Activated CD8-positive, alpha-beta memory T cell treated with anti-CD3 and anti-CD28 coated beads for 1 hour (primary cell): ENCODE measurements at places on chromosomes 6 and 20.

- DNase-seq: no peak
Observed at GRCh38 chr6:35089216-35089934, 51.8 kb downstream of the TCP11 start.

DNA sequence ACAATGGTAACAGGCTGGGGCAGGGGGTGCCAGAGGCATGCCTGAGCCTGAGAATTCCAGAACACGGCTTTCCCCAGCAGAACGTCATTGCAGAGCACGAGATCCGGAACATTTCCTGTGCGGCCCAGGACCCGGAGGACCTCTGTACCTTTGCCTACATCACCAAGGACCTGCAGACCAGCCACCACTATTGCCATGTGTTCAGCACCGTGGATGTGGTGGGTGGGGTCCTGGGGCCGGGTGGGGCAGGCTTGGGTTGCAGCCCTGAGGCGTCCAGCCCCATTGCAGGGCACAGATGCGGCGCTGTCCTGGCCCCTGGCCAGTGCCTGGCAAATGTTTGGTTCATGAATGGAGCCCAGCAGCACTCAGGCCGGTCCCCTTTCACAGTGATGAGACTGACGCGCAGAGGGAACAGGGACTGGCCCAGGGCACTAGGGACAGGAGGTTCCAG, 57.1 kb downstream of the TCP11 start:
- no peak for DNase-seq

DNA sequence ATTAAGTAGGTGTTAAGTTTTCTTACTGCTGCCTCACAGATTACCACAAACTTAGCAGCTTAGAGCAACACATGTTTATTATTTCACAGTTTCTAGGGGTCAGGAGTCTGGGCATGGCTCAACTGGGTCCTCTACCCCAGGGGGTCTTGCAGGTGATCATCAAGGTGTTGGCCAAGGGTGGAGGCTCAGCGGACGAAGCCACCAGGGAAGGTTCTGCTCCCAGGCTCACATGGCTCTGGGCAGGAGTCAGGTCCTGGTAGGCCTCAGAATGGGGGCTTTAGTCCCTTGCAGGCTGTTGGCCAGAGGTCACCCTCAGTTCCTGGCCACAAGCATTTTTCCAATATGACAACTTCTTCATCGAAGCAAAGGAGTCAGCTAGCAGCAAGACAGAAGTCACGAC, 362.5 kb downstream of the PREX1 start:
- DNase-seq: no peak

DNA sequence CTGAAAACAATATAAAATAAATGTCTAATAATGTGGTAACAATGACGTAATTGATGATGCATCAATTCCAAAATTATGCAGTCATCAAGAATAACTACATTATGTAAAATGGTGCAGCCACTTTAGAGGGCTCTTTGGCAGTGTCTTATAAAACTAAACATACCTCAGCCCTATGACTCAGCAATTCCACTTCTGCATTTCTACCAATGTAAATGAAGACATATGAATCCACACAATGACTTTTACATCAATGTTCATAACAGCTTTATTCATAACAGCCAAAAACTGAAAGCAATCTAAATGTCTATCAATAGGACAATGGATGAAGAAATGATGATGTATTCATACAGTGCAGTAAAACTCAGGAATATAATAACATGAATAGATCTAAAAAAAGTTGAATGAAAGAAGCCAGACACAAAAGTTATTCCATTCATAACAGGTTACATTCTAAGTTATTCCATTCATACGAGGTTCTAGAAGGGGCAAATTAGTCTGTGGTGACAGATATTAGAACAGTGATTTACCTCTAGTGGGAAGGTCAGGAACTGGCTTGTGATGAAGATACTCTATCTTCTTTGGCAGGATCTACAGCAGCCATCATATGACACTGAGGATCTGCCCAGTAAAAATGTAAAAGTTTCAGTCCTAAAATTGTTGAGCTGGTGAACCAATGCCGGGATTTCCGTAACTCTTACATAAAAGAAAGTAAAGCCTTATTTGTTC, 396.1 kb downstream of the PLCB1 start:
- no peak for DNase-seq

DNA sequence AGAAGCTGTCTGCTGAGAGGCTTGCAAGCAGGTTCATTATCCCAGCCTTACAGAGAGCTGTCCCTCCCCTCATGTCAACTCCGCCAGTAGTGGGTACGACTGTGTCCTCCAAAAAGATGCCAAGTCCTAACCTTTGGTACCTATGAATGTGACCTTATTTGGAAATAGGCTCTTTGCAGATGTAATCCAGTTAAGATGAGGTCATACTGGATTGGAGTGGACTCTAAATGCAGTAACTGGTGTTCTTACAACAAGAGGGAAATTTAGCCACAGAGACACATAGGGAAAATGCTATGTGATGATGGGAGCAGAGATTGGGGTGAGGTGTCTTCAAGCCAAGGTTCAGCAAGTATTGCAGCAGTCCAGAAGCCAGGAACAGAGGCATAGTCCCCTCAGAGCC, 90.8 kb upstream of the FOXP4 start:
- DNase-seq: no peak

DNA sequence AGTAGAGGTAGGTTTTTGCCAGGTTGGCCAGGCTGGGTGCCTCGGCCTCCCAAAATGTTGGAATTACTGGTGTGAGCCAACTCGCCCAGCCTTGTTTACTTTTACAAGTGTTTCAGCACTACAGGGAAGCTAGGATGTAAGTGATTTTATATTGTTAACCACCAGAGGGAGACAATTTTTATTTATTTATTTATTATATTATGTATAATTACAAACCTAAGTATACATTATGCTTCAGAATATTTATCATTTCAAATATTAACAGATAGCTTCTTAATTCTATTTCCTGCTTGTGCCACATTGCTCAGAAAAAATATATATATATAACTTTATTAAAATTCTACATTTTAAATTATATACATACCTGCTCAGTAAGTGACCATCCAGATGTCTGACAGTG, 9.8 kb downstream of the MMUT start:
- no peak for DNase-seq

GRCh38 chr20:9966966-9967365, 67.8 kb upstream of the ANKEF1 start:
- DNase-seq: no peak

- DNase-seq: no peak
Observed at GRCh38 chr20:60295214-60295613, 337.0 kb downstream of the CDH26 start.

DNA sequence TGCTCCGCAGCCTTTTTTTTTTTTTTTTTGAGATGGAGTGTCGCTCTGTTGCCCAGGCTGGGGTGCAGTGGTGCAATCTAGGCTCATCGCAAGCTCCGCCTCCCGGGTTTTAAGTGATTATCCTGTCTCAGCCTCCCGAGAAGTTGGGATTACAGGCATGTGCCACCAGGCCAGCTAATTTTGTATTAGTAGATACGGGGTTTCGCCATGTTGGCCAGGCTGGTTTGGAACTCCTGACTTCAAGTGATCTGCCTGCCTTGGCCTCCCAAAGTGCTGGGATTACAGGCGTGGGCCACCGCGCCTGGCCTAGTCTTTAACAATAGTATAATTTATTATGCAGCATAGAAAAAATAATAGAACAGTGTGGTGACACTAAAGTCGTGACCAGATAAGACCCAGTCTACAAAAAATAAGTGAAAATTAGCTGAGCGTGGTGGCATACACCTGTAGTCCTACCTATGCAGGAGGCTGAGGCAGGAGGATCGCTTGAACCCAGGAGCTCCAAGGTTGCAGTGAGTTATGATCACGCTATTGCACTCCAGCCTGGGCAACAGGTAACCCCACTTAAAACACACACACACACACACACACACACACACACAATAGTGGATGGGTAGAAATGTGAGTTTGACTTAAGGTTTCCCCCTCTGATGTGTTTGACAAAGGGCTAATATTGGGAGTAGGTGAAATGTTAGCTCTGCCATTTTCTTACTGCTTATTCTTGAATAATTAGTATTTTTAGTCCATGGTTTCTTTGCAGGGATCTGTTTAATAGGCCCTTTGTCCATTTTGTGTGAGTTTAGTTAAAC, 6.5 kb downstream of the PIM1 start:
- no peak for DNase-seq

GRCh38 chr20:840858-841567, 7.5 kb downstream of the FAM110A start:
- no peak for DNase-seq

DNA sequence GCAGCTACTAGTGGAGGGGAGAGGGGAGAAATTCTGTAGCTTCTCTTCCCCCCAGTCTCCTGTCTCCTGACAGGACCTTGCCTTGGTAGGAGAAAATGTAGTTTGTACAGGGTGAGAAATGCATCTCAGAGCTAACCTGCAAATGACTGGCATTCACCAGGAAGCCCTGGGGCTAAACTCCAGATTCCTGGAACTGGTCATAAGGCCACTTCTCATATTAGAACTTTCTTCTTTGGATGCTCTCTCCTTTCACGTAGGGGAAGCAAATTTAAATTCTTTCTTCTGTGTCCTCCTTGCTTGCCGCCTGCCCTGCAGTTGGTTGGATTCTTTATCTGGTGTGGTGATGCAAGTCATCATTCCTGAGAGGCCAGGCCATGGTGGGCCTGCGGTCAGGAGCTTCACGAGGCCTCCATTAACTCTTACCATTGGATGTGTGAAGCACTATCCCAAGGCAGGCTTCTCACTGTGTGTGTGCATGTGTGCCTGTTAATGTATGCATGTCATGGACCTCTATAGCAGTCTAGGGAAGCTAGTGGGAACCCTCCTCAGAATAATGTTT, 182.0 kb downstream of the PHF3 start:
- DNase-seq: no peak

DNA sequence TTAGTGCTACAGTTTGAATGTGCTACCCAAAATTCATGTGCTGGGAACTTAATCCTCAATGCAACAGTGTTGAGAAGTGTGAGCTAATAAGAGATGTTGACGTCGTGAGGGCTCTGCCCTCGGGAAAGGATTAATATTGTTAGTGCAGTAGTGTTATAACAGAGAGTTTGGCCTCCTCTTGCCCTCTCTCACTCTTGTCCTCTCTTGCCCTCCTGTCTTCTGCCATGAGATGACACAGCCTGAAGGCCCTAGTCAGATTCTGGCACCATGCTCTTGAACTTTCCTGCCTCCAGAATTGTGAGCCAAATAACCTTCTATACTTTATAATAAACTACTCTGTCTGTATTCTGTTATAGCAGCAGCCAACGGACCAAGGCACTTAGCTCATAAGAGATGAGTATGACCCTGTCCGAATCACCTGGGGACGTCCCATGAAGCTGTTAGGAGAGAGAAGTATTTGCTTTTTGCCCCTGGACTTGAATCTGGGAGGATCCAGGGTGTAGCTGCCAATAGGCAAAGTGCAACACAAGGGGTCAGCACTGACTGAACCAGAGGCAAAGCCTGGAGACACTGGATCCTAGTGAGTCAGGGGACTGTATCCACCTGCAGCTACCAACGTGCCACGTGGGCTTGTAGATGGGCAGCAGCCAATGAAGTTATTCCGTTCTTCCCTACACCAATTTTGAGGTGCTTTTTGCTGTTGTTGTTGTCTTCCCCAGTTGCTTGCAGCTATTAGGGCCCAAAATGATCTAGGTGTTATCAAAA, 233.7 kb downstream of the THBS2 start:
- no peak for DNase-seq

DNA sequence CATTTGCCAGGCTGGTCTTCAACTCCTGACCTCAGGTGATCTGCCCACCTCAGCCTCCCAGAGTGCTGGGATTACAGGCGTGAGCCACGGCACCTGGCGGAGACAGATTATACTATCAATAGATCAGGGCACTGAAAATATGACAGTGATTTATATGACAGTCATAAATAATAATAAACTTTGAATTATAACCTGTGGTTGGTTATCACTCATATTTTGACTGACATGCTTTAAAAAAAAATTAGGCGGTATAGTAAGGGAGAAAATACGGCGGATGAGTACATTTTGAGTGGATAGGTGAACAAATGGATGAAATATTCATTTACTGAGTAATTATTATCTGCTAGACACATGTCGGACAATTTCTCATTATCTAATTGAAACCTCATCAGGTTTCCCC, 28.8 kb downstream of the TMEM244 start:
- no peak for DNase-seq

DNA sequence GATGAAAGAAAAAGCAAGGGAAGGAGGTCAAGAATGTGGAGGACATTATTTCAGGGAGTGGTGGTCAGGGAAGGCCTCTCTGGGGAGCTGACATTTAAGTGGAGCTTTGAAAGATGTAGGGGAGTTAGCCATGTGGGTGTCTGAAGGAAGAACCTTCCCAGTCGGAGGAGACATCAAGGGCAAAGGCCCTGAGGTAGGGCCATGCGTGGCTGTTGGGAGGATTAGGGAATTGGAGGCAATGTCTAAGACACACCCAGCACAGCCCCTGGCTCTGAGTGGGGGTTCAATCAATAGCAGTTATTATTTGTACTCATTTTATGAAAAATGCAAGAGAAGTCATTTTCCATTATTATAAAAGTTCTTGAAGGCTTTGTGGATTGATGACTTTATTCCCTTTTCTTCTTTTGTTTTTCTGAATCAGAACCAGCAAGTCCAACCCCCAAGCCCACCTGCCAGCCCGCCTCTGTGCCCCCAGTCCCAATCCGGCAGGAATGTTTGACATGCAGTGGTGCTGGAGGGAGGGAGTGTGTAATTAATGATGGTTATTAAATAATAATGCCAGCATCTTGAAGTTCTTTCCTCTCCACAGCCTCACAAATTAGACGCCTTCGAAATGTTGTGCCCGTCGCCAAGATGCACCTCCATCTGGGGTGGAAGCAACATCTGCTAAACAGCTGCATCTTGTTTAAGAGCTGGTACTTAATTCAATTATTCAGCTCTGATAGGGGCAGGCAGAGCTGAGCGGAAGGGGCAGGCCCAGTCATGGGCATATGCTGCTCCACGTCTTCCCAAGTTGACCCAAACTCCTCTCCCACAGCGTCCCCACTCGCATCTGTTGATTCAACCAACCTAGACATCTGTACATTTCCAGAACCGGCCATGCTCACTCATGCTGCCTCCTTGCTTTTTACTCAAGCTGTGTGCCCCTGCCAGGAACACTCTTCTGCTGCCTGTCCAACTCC, 81.3 kb upstream of the SIRPA start:
- no peak for DNase-seq

DNA sequence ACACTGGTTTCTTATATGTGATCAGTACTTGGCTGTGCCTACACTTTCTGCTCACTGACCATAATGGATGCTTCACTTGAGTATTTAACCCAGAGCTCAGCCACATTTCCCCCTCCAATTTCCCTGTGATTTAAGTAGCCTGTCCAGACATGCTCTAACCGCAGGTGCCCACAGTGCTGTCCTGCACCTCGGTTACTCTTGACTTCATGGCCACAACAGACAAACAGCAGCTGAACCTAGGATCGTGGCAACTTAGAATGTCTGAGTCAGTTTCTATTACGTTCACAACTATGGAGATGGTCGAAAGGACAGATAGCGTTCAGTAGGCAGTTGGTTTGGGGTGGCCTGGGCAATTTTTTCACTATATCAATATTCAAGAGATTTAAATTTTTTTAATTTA, 306.9 kb upstream of the SGK1 start:
- DNase-seq: no peak

DNA sequence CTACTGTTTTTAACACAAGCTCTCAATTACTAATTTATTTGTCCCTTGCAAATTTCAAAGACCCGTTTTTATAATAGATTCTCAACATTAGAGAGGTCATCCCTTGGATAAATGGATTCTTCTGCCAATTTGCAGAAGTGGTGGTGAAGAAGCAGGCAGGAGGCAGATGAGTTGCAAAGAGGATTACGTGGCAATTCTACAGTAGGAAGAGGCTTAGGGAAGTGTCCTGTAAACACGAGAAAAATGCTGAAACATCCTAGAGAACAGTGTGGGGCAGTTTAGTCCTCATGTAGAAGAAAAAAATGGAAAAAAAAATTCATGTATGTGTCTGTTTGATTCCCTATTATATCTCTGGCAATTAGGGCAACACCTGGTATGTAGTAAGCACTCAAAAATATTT, 87.6 kb downstream of the BMP2 start:
- DNase-seq: no peak

- no peak for DNase-seq
Observed at GRCh38 chr6:118813775-118814174, 80.2 kb upstream of the ASF1A start.
